Activated CD8-positive, alpha-beta T cell treated with anti-CD3 and anti-CD28 coated beads for 36 hours (primary cell): ENCODE measurements at places on chromosomes 5 and 9. TPM values are rescaled to one million over a fixed set of nuclear protein-coding genes. Genes with fewer than 3 reads are reported as not detected.

Gene PCA3
- not detected for total RNA-seq

Gene PCDHB10
- total RNA-seq, result not detected

Gene SLC28A3
- 0.31 TPM for total RNA-seq

Gene SPIN1
- total RNA-seq, result 31.2 TPM

Gene MXD3
- 25.1 TPM for total RNA-seq

Gene ZNF474
- total RNA-seq, result not detected

Gene DNM1
- total RNA-seq, result 0.59 TPM

Gene NFX1
- 38.9 TPM for total RNA-seq

Gene LCNL1
- not detected for total RNA-seq

Gene PCDHB7
- not detected for total RNA-seq

Gene EPB41L4B
- 0.34 TPM for total RNA-seq

Gene CDC25C
- 14.6 TPM for total RNA-seq

Gene PTBP3
- total RNA-seq, result 120 TPM

Gene SPINK1
- total RNA-seq, result not detected

Gene DND1
- 3.2 TPM for total RNA-seq

Gene NRARP
- total RNA-seq, result 3.3 TPM

Gene AQP7
- not detected for total RNA-seq

Gene RNF208
- 10.4 TPM for total RNA-seq

Gene PCDH12
- 0.31 TPM for total RNA-seq

Gene PCDHA1
- total RNA-seq, result not detected

Gene PCDHB4
- total RNA-seq, result not detected

Gene FCN1
- not detected for total RNA-seq

Gene MEIKIN
- not detected for total RNA-seq

Gene PCDHGA10
- not detected for total RNA-seq

Gene CXCL14
- not detected for total RNA-seq

Gene TSLP
- 0.65 TPM for total RNA-seq

Gene CD14
- 0.36 TPM for total RNA-seq

Gene SMIM33
- total RNA-seq, result not detected

Gene C9orf50
- total RNA-seq, result not detected

Gene SH3GL2
- not detected for total RNA-seq

Gene PDE4D
- total RNA-seq, result 80.7 TPM
